ENCODE measurements at places on chromosomes 11 and 22. TPM values are rescaled to one million over a fixed set of nuclear protein-coding genes. Genes with fewer than 3 reads are reported as not detected.
A peak's percentile ranks its signal among the peaks of the same experiment; 100 is the strongest.

- DNase-seq = no peak
These were observed 7.2 kb upstream of the CBX6 start for GRCh38 chr22:38879108-38879729.

DNA sequence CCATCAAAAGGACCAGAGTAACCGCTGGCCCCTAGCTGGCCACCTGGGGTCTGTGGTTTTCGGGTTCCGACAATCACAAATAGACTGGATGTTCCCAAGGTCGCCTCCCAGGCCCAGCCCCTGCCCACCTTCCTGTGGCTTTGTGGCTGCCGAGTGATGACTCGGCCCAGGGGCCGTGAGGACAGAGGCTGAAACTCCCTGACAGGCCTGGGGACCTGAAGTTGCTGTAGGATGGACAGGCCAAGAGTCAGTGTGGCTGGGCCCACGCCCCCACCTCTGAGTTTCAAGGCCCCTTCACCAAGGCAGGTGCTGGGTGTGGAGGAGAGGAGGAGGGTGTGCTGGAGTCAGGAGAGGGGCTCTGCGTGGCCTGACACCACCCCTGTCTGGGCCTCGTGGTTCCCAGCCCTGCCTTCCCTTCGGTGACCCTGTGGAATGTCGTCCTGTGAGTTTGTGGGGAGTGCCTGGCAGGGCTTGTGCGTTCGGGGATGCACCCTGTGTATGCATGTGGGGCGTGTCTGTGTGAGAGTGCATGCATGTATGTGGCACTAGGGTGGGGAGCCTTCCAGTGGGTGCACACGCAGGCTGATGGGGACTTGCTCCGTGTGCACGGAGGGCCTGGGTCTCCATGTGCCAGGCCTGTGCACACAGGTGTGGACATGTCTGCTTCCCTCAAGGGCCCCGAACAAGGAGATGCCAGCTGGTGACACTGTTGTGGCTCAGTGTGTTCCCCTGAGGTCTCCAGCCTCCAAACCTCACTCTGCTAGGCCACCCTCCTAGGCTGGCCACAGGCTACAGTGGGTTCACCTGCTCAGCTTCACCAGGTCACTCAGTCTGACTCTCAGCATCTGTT, 8.4 kb upstream of the MGAT3 start:
- no peak for DNase-seq

- no peak for DNase-seq
These were observed 91.9 kb downstream of the SPON1 start for GRCh38 chr11:14054116-14055107.

DNA sequence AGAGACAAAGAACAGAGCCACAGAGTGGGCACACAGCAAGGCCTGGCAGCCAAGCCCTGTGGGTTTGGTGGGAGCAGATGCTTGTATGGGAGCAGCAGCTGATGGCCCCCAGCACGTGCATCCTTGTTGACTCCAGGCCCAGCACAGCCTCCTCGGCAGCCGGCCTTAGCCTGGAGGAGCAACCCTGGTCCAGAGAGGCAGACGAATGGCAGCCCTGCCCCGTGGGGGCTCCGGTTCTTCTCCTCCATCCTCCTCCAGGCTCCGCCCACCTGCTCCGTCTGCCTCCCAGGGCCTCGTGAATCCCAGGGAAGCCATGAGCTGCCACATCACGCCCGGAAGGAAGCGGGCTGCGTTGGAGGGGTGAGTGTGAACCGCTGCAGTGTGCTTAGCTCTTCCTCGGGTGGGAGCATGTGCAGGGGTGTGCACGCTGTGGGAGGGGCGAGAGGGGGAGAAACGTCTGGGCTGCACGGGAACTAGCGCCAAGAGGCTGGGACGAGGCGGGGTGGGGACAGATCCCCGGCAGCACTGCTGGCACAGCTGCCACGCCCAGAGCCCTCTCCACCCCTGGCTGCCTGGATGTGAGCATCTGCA, 36.3 kb upstream of the JAM3 start:
- DNase-seq = no peak

Gene FGF3
- total RNA-seq = not detected

Gene OR51Q1
- not detected for total RNA-seq

DNA sequence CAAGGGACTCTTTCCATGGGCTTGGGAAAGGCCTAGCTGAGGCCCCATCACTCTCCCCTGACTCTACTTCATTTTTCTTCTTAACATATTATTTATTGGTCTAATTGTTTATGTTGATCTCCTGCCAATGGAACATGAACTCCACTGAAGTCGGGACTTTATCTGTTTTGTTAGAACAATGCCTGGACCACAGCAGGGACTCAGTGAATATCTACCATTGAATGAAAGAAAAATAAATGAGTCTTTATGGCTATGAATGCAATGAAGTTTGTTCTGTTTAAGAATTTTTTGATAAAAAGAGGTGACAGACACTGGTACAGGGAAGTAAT, 112.3 kb downstream of the ADAMTS15 start:
- no peak for DNase-seq

Gene SMIM35
- not detected for total RNA-seq

DNA sequence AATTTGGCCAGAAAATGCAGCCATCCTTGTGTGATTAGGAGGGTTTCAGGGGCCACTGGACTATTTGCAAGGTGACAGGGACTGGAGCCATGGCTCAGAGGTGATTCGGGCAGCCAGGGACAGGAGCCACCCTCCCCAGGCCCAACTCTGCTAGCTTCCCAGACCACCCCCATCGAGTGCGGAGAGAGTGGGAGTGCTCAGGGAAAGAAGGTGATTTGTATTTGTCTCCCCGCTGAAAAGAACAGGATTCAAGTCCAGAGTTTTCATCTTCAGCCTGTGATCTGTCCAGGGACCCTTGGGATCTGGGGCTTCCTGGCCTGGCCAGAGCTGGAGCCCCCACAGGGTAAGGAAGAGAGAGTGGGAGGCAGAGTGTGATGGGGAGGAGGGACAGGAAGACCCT, 22.4 kb upstream of the TEF start:
- no peak for DNase-seq

Gene RASL10A
- total RNA-seq = not detected

Gene SERPING1
- 1.2 TPM for total RNA-seq

DNA sequence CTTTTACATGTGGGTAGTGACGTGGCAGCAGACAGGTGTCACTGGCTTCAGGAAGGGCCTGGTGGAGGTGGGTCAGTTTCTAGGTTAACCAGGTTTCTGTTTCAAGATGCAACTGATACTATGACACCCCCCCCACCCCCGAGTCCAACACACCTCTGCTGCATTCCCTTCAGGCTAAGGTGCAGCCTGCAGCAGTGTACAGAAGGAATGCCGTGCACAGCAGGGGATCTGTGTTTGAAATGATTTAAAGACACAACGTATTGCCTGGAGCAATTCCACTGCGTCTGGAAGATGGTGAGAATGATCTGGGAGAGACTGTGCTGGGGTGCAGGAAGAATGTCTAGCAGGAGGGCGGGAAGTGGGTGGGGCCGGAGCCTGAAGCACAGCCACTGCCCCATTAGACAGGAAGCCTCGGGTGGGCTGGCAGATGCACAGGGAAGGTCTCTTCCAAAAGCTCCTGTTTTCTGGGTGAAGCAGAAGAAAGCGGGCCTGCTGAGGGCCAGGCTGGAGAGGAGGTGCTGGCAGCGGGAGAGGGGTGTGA, 11.9 kb upstream of the TESMIN start:
- no peak for DNase-seq

Gene IFITM10
- 2.0 TPM for total RNA-seq

DNA sequence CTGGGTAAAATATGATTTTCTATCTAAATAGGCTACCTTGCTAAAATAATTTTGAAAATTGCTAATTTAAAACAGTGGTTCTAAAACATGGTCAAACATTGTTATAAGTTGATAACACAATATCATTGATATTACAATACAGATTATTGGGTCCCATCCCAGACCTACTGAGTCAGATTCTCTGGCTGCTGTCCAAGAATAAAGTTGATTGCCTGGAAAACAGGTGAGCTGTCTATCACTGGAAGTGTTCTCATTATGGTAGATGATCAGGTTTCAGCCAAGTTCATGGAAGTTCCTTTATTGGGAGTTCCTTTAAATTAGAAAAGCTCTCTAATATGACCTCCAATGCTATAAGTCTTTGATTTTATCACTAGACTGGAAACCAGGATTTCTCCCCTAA, 52.3 kb downstream of the SC5D start:
- no peak for DNase-seq

- DNase-seq = no peak
These were observed 509 bp downstream of the LAMTOR1 start for GRCh38 chr11:72102631-72102945.

Gene SCN4B
- 2.5 TPM for total RNA-seq

DNA sequence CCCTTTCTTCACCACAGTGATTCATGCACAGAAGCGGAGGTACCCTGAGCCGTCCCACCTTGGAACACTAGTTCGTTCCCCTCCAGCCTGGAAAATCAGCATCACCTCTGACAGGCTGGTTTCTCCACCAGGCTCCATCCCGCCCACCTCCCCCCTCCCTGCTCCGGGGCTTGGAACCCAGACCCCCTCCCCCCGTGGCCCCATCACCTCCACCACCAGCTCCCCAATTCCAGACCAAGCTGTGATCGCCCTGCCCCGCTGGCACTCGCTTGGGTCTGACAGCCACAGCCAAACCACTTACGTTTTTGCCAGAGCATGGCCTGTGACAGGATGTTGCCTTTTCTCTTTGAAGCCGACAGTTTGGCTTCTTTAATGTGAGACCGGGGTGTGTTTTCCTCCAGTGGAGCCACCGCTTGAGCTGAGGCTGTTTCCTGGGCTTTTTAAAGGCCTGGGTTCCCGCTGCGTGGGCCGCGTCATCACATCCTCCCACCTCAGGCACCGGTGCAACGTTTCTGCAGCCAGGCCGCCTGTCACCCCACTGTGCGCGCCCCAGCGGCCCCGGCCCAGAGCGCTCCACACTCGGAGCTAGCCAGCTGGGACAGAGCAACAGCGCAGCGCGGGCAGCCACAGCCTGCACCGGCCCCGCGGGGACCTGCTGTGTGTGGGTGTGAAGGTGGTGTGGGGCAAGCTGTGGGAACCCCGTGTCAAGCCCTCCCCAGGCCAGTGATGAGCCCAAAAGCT, at the start of gene POU2AF1:
TSS of gene POU2AF1 (minus strand) at position 415 of the 741 bp plus-strand sequence. CDS start at position 317, 98 bp downstream.
- DNase-seq = no peak

GRCh38 chr22:36918586-36919284, 5.3 kb downstream of the CSF2RB start:
- no peak for DNase-seq

Gene IL10RA
- total RNA-seq = not detected

- DNase-seq = no peak
These were observed 20.7 kb downstream of the RPUSD4 start for GRCh38 chr11:126190792-126191191.

DNA sequence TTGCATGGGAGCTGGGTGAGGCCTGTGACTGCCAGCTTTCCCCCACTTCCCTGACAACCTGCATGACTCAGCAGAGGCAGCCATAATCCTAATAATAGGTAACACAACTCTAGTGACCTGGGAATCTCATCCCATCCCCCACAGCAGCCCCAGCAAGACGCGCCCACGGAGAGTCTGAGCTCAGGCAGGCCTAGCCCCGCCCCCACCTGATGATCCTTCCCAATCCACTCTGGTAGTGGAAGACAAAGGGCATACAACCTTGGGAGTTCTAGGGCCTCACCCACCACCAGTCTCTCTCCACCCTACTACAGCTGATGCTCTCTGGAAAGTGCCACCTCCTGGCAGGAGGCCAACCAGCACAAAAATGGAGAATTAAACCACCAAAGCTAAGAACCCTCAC, 60.3 kb downstream of the CWF19L2 start:
- peak; percentile 6 for DNase-seq

DNA sequence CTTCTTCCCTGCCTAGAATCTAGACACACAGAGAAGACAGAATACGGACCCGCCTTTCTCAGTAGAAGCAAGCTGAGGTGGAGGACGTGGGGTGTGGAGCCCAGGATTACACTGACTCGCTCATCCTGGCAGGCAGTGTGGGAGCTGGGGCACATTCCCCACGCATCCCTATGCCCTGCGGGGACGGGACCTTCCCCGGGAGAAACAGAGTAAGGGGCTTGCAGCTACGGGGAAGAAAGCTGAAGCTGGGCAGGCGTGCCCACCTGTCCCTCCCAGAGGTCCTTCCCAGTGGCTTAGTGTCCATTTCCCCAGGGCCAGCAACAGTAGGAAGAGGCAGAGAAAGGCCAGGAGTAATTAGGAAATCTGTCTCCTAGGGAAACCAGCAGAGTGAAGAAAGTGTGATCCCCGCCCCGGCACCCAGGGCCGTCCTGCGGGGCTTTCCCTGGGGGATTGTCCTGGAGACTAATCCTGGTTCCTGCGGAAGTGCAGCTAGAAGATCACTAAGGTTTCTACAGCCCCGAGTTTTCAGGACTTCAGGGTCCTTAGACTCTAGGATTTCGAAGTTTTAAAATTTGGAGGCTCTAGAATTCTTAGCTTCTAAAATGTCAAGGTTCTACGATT, 7.8 kb downstream of the DNAJB13 start:
- no peak for DNase-seq

- DNase-seq = no peak
These were observed 30.0 kb upstream of the CABP7 start for GRCh38 chr22:29689880-29690213.

GRCh38 chr11:114296605-114297372, 590 bp downstream of the NNMT start:
- DNase-seq = no peak

DNA sequence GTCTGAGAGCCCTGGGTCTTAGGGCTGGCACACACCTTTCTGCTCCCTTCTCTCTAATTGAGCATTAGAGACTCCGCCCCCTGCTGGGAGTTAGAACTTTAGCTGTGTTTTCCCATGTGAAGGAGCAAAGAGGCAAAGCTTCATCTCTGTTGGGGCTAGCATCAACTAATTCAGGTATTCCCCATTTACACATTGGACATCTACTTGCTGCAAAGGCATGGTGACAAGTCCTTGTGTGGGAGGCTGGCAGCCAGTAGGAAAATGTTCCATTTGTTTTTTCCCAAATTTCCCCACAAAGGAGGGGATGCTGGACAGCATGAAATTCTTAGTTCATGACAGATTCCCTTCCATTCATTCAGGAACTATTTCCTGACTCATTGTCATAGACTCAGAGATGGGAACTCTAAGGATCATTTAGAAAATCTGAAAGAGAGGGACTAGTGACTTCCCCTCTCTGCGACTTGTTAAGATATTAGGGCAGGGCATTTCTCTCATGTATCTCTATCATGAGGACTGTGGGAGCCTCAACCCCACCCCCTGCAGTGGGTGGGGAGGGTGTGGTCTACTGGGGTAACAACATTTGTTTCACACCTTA, 3.6 kb downstream of the CD44 start:
- no peak for DNase-seq

- no peak for DNase-seq
These were observed 72.2 kb upstream of the BID start for GRCh38 chr22:17846326-17846992.

Gene PDGFB
- not detected for total RNA-seq

DNA sequence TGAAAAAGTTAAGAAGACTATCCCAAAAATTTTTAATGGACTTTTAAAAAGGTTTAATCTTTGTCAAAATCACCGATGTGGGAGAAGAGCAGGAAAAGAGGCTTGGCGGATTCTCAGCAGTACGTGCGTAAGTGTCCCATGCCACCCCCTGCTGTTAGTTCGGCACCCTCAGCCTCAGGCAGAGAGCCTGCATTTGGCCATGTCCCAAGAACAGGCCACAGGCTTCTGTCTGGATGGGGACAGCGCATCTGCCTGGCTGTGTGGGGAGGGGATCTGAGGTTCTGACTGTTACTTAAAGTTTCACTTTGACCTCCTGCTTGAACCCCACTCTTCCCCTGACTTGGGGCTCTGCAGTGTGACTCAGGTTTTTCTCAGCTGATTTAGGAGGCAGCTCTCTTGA, 35.3 kb downstream of the EXT2 start:
- DNase-seq = no peak

Data from H4 (cell line).